ENCODE measurements at places on chromosomes 12 and 14. TPM values are rescaled to one million over a fixed set of nuclear protein-coding genes. Genes with fewer than 3 reads are reported as not detected.

GRCh38 chr12:765840-766239, 13.5 kb downstream of the WNK1 start:
- H3K36me3 ChIP-seq: peaks cover 38% of the 10 kb centered on the region
- H3K4me3 ChIP-seq: no peak overlapping the region
- DNase-seq: no peak
- H3K4me1 ChIP-seq: peaks cover 54% of the 10 kb centered on the region
- no peak overlapping the region for H3K27ac ChIP-seq
- no peaks in the 10 kb centered on the region for H3K27me3 ChIP-seq

DNA sequence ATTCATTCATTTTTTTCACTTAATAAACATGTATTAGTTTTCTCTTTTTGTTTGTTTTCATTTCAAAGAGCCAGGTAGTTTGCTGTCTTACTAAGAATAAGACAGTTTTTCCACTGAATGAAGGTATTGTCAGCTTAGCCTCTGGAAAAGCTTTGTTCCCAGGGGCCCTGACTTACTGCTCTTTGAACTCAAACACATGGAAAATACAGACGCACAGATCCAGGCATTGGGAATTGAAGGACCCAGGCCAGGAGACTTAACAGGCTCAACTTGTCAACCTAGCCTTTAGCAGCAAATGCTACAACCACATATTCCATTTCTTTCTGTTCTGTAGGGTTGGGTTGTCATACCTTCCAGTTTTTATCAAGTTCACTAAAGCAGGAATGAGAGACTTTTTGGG, 38.5 kb upstream of the SLCO1C1 start:
- no peak overlapping the region for H3K4me3 ChIP-seq
- H3K4me1 ChIP-seq: no peaks in the 10 kb centered on the region
- no peak for DNase-seq
- no peak overlapping the region for H3K27ac ChIP-seq
- no peaks in the 10 kb centered on the region for H3K36me3 ChIP-seq

DNA sequence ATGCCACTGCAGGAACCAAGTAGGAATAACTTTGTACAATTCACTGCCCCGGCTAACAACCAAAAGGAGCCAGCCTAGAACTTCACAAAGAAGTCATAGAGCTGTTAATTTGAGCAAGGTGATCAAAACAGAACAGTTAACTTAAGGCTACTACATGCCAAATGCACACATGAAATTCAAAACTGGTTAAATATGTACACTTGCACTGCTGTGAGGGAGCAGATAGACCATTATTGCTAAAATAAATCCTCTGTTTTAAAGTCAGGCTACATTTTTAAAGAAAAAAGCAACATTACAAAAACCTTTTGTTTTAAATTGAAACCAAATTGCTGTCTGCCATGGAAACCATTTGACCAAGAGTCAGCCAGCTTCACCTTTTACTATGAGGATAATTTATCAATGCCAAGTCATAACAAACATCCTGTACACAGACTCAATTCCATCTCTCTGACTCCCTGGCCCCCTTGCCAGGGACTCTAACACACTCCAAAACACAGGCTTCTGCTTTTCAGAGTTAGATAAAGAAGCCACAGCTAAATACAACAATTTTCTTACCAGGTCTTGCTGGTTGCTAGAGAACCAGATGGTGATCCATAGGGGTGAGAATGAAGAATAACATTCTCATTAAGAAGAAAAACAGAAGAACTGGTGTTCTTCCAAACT, 84.0 kb downstream of the LRP6 start:
- DNase-seq: no peak
- H3K36me3 ChIP-seq: no peaks in the 10 kb centered on the region
- H3K27ac ChIP-seq: no peak overlapping the region
- H3K4me1 ChIP-seq: no peaks in the 10 kb centered on the region

Gene CDCA4
- total RNA-seq: 62.3 TPM

Gene MNAT1
- 36.0 TPM for total RNA-seq

Measured in activated CD8-positive, alpha-beta T cell treated with anti-CD3 and anti-CD28 coated beads, Interleukin-2, amount 10 ng/mL, durations not matched to agents 7 days and 5 days (primary cell).